Iris pigment epithelial cell (primary cell): ENCODE measurements at places on chromosomes 6 and 20.

DNA sequence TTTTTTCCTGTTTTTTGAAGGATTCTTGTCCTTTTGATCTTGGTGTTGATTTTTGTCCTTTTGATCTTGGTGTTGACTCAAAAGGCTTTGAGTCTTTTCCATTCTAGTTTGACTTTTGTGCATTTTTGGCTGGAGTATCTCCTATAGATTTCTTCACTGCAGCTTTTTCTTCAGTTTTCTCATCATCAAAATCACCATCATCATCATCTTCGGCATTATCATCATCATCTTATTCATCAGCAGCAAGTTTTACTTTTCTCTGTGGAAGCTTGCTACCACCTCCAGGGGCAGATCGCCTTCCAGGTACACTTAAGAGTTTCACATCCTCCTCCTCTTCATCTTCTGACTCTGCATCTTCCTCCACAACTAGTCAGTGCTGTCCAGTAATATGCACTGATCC, 56.5 kb upstream of the MCHR2 start:
- DNase-seq = no peak

DNA sequence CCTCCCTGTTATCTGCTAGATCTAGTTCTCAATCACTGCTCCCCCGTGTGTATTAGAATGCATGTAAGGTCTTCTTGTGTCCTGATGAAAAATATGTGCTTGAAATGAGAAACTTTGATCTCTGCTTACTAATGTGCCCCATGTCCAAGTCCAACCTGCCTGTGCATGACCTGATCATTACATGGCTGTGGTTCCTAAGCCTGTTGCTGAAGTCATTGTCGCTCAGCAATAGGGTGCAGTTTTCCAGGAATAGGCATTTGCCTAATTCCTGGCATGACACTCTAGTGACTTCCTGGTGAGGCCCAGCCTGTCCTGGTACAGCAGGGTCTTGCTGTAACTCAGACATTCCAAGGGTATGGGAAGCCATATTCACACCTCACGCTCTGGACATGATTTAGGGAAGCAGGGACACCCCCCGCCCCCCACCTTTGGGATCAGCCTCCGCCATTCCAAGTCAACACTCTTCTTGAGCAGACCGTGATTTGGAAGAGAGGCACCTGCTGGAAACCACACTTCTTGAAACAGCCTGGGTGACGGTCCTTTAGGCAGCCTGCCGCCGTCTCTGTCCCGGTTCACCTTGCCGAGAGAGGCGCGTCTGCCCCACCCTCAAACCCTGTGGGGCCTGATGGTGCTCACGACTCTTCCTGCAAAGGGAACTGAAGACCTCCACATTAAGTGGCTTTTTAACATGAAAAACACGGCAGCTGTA, 73.4 kb downstream of the PTPN1 start:
- no peak for DNase-seq

GRCh38 chr6:144601221-144601620, 316.1 kb downstream of the UTRN start:
- no peak for DNase-seq

DNA sequence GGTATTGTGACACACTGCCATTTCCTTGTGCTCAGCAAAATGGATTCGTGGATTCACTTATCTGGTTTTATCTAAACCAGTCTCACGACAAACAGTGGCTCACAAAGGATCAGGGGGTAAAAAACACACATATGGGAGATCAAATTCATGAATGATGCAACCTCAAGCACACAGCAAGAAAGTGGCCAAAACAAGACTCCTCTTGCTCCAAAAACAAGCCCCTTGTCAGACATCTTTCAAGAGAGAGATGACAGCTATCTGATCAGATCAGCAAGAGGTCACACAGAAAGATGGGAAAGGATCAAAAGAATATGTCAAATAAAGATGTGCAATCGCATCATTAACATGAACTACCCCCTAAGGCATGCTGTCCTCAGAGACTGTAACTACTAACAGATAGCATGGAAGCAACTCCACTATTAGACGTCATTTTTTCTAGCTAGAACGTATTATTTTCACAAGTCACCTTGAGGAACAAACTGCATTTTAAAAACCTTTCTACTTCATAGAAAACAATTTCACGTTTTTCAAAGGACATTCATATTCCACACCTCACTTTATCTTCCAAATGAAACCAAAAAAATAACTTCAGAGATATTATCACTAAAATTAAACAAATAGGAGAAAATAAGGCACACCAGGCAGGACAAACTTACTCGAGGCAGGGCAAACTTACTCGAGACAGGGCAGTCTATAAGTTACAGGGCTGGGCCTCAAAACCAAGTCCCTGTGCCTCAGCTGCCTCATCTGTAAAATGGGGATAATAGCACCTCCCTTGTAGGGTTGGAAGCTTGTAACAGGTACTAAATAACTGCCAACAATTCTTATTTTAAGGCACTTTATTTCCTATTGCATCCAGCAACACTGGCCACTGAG, 122.3 kb downstream of the PREX1 start:
- DNase-seq = no peak

DNA sequence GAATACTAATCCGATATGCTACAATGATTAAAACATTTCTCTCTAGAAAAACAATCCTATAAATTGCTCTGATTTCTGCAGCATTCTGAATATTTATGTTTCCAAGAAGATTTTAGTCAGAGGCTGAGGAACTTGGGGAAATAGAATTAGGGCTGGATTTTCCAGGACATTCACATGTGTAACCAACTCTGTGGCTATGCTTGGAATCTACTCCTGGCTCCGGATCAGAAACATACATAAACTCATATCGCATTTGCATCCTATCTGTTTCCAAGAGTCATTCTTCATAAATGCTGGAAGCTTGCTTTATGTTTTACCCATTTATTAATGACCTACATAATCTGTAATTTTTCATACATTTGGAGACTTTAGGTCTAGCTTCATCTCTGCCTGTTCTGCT, 459.9 kb upstream of the MARCKS start:
- peak; percentile 44 for DNase-seq

DNA sequence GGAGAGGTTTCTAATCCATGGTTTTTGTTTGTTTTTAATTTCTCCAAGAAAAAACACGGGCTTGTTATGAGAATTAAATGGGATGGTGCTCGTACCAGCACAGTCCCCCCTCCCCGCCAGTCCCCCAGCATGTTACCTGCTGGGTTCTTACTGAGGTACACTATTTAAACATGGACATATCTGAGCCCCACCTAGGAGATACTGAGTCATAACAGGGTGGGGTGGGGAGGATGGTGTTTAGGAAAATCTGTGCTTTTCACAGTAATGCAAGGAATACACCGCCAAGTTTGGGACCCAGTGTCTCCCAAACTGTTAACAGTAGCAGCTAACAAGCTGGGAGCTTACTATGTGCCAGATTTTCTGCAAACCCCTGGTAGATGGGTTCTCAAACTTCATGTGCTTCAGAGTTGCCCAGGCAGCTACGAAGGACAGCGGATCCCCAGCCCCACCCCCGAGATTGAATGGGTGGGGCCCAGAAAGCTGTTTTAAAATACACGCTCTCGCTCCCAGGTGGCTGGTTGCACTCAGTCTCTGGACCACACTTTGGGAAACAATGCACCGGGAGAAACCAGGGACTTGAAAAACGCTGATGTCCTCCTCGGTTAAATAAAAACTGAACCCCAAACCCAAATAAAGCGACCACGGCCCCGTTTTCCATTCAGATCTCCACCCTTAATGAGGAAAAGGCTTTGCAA, 995 bp downstream of the ZFP64 start:
- DNase-seq = peak; percentile 51

GRCh38 chr6:44606504-44606903, 219.0 kb downstream of the CDC5L start:
- DNase-seq = no peak

GRCh38 chr6:46888578-46888977, 33.2 kb downstream of the ADGRF5 start:
- no peak for DNase-seq
